ENCODE measurements at places on chromosomes 2 and 18.
A peak's percentile ranks its signal among the peaks of the same experiment; 100 is the strongest.

DNA sequence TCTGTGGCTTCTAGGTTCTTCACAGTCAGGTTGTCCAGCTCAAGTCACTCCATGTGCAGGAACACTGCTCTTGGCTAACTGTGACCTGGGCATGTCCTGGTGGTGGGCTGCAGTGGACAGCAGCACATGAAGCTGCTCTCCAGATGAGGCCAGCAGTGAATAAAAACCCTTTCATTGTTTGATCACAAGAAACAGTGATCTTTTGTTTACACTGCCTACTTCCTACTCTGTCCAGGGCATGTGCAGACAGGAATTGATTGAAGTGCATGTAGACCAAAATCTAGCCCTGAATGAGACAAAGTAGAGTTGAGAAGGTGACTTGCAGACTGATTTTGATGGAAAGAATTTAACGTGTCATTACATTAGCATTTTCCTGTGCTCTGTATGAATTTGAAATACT lies 34.9 kb downstream of the BCL2L11 start:
- DNase-seq, result no peak

GRCh38 chr2:39584283-39584965 lies 81.3 kb upstream of the TMEM178A start:
- DNase-seq, result no peak

DNA sequence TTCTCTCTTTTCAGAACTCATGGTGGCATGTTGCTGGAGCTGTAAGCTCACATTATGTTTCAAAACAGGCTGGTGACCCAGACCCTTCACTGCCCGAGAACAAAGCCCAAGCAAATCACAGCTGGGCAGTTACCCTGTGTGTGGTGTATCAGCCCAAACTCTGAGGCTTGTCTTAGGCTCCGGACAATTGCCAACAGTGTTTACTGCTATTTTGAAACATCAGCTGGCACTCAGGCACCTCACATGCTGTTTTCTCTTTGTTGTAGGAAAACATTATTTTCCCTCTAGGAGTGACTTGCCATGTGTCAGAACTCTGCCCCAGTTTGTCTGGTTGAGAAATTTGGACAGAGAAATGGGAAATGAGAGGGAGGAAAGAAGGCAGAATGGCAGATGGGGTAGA lies 237.6 kb upstream of the APCDD1 start:
- DNase-seq, result no peak

DNA sequence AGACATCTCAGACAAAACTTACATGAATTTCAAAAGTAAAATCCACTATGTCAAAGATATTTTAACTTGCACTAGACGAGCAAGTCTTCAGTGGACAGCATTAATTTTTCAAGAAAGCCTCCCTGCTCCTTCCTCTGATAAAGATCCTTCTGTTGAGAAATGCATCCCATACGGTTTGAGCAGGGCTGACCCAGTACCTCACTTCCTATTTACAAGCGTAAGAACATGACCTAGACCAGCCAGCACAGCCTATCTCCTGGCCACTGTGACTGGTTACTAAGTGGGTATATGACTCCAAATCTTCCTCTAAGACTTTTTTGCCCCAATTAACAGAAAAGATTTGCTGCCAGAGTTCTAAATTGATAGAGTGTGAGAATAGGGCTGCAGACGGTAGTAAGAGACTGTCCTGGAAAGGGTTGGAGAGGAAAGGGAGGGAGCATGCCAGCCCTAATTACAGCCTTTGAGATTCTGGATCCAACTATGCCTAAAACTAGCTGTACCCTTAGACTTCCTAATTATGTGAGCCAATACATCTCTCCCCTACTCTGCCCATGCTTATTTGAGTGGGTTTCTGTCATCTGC lies 108.4 kb downstream of the PRELID3A start:
- DNase-seq, result no peak

GRCh38 chr18:45231617-45232016 lies 383.7 kb upstream of the SLC14A2 start:
- DNase-seq, result no peak

- peak; percentile 38 for DNase-seq
Observed at GRCh38 chr2:239381709-239382134, 19.1 kb downstream of the HDAC4 start.

GRCh38 chr2:219279916-219280516 lies 850 bp downstream of the DNAJB2 start:
- DNase-seq, result no peak

GRCh38 chr2:5673145-5674025 lies 18.8 kb upstream of the SOX11 start:
- no peak for DNase-seq

DNA sequence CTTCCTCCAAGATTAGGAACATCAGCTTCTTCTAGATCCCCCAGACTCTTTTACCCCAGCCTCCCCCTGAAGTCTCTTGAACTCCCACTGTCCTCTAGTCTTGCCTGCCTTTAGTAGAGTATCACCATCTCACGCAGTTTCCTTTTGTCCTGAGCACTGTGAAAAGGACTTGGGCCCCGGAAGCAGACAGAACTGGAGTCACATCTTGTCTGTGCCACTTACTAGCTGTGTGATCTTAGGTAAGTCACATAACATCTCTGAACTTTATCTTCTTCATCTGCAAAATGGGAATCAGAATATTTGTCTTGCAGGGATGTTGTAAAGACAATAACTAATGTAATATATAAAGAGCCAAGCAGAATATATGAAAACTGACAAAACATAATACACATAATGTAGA lies 8.4 kb upstream of the TRABD2A start:
- no peak for DNase-seq

GRCh38 chr2:217105733-217106649 lies 246.1 kb upstream of the TNP1 start:
- DNase-seq, result no peak

DNA sequence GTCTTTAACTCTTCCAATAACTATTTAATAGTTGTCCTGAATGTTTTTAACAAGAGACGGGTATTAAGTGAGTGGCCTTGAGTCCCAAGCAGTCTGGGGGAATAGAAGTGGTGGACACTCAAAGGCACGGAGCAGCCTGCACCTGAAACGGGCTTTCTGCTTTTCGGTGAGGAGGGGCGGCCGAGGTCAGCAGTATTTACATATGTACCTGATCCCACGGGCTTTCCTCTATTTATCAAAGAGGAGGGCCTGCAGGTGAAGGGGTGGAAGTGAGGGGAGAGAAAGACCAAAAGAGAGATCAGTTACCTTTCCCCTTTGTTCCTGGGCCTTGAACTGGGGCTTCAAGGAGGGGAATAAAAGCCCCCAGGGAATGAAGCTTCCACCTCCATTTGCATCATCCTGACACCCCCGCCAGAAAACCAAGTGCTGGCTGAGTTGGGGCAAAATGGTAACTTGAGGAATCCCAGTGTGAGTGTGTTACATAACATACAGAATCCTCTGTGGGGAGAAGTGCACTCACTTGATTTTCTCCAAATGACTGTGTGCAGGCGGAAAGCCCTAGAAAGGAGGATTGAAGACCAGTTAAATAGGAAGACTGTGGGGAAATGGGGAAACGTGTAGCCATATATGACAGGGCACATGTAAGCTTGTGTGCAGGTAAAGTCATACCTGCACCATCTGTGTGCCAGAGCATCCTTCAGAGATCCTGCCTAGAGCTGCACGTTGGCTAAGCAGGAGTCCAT lies 12.4 kb downstream of the POU3F3 start:
- no peak for DNase-seq

GRCh38 chr2:39730685-39731302 lies 48.3 kb downstream of the THUMPD2 start:
- DNase-seq, result no peak
